ENCODE measurements at places on chromosomes 13 and 19.

GRCh38 chr13:111484959-111485358 is 164.5 kb downstream of the TEX29 start:
- DNase-seq, result no peak

- DNase-seq, result no peak
Observed at GRCh38 chr13:75839406-75839805, 203.3 kb downstream of the LMO7 start.

DNA sequence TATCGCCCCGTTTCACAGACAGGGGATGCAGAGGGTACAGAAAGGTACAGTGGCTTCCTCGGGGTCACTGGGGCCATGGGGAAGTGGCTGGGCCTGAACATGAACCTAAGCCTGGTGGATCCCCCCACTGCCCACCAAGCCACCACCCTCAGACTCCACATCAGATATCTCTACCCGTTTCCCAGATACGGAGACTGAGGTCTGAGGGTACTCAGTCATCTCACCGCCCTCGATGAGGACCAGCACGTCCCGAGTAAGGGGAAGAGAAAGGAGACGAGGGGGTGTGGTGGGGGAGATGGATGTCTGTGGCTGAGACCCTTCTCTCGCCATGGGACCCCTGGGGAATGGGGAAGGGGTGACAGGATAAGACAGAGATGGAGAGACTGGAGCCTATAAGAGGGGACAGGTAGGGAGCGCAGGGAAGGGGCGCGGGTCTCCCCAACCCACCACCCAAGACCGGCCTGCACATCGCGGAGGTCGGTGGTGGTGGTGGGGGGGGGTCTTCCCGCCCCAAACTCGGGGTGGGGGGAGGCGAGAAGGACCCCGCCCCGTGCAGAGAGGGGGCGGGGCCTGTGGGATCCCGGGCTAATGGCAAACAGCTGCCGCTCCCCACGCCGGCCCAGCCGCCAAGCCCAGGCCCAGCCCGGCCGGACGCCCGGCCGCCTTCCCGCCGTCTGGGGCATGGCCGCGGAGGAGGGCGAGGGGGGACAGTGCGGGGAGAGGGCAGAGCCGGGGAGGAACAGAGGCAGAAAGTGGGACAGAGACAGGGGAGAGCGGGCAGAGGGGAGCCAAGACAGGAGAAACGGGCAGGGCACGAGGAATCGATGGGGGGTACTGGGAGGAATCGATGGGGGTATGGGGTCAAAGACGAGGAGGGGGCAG is 698 bp downstream of the KANK2 start:
- DNase-seq, result no peak

- DNase-seq, result no peak
Observed at GRCh38 chr19:5452594-5453565, 2.3 kb upstream of the ZNRF4 start.

GRCh38 chr19:43395561-43395960 is 19.1 kb upstream of the TEX101 start:
- DNase-seq, result no peak

- no peak for DNase-seq
Observed at GRCh38 chr19:28118235-28118634, 1094.7 kb downstream of the UQCRFS1 start.

- DNase-seq, result no peak
Observed at GRCh38 chr13:25847145-25847544, 204.7 kb downstream of the SHISA2 start.

All from activated CD8-positive, alpha-beta memory T cell treated with anti-CD3 and anti-CD28 coated beads, Interleukin-2, amount 50 U/mL, for 48 hours (primary cell).